AG08395 (cell line): ENCODE measurements at places on chromosomes 12 and 14.

DNA sequence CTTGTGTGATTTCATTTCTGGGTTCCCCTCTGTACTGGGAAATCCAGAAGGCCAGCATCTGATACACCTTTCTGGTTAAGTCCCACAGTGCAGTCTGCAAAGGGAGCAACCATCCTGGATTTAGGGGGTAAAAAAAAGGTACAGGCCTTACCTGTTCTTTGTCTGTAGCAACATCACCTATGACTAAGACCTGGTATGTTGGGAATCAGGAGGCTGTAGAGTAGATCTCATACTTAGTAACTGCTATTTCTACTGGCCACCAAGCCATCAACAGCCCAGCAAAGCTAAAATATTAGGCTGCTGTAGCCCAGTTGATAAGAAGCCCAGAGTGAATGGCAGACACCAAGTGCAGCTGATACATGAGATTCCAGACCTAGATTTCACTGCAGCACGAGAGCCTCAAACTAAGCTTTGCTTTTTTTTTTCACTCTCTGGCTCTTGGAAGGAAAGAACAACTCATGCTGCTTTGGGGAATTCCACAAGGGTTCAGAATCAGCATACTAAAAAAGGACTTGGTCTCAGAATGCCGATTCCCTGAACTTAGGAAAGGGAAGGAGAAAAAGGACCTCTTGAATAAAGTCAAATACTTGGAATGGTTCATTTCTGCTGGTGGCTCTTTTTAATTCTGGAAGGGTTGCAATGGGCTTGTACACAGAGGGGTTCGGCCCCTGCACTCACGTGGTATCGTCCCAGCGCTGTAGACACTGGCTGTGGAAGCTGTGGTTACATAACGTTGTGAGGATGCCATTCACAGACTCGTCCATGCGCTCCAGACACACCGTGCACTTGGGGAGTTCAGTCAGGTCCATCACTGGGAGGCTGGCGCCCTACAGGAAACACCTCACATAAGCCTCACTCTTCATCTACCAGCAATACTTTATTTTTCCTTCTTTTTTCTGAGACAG is 20.5 kb downstream of the BRAP start:
- no peak for DNase-seq

GRCh38 chr14:86153480-86153879 is 623.5 kb downstream of the FLRT2 start:
- no peak for DNase-seq

- DNase-seq: no peak
These were observed 39.2 kb downstream of the NPAS3 start for GRCh38 chr14:32977913-32978312.

DNA sequence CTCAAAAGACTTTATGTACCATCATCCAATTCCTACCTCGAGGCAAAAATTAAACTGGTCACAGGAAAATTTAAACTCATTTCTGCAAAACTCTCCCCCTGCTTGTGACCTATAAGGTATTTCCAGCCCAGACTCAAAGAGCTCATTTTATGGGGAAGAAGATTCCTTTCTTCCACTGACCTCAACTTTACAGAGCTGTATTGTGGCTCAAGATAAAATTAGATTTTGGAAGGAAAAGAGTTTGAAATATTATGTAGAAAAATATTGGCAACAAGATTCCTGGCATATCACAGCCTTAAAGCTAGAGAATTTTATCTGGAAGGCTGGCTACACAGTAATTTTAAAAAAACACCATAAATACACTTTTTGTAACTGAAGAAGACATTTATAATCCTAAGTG is 91.7 kb downstream of the STXBP6 start:
- DNase-seq: no peak

DNA sequence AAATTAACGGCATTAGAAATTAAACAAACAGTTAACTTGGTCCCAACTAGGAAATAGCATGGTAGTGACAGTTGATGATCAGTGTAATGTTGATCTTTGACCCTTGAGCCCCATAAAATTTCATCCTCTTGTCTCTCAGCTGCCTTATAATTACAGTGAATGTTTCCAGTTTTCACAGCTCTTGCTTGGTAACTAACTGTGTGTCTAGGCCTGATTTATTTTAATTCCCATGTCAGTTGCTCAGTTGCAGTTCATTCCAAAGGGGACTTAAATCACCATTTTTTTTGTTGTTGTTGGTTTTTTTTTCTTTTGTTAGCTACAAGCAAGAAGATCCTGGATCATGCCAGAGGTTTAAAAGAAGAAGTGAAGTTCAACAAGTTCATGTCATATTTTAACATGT is 1883.7 kb upstream of the FLRT2 start:
- no peak for DNase-seq

GRCh38 chr12:3976351-3976938 is 103.2 kb upstream of the PARP11 start:
- no peak for DNase-seq

GRCh38 chr12:124463341-124463921 is 104.0 kb downstream of the NCOR2 start:
- no peak for DNase-seq
